ENCODE measurements at places on chromosomes 1 and 21.

- peak; percentile 53 for DNase-seq
These were observed 2.6 kb downstream of the PRDM2 start for GRCh38 chr1:13702425-13703127.

DNA sequence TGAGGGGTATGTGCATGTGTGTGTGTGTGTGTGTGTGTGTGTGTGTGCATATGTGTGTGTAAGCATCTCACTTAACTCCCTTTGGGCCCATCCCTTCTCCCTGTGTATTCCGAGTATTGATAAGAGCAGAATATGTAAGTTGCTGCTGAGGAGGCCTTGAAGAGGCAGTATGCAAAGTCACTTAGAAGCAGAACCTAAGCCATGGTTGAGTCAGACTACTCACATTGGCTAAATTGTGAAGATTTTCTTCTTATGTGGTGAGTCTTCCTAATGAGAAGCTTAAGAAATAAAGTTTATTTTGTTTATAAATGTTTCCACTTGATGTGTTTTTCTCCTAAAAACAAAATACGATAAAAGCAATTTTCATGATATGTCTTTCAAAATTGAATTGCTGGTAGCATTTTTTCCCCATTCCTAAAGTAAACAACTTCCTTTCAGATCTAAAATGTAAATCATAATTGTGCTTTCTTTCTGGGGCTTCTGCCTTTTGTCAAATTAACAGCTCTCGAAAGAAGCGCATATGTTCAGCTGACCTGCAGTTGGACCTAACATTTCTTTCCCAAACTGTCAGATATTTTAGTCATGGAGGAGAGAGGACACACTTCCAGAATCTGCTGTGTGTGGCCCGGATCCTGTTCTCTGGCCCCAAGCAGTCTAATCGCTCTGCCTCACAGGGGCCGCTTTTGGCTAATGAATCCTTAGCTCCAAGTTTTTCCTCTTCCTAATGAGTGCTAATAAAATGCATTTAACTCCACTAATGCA is 284.0 kb downstream of the DUSP10 start:
- DNase-seq = no peak

GRCh38 chr1:156659988-156660751 is 17.0 kb downstream of the NES start:
- DNase-seq = peak; percentile 88

DNA sequence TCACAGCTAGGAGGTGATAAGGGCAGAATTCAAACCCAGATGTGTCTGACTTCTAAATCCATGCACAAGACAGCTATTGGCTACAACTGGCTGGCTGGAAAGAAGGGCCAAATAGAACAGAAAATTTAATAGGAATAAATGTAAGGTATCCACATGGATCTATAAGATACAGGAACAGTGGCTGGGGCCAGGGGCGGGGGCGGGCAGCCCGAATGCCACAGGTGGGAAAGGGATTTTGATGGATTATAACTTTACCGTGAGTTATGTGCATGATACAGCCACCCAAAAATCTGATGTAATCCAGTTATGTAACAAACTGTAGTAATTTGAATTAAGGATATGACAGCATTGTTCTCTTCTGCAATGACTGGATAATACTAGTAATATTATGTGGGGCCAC is 87.0 kb upstream of the COA6 start:
- DNase-seq = no peak

DNA sequence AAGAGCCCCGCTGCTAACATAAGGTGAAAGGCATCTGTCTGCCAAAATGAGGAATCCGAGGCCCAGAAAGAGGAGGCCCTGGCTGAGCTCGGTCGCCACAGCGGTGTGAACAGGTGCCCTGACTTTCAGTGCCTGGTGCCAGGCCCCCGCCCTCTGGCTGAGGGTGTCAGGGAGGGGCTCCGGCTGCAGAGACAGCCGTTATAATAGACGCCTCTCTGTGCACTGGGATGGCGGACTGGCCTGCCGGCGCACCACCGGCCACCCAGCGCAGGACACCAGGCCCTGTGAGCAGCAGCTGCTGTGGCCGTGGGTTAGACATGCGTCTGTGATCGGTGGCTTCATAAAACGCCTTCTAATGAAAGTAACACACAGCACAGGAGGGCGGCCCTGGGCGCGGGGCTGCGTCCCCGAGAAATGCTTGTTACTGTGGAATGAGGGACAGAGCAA is 51.4 kb upstream of the ACTRT2 start:
- peak; percentile 2 for DNase-seq

DNA sequence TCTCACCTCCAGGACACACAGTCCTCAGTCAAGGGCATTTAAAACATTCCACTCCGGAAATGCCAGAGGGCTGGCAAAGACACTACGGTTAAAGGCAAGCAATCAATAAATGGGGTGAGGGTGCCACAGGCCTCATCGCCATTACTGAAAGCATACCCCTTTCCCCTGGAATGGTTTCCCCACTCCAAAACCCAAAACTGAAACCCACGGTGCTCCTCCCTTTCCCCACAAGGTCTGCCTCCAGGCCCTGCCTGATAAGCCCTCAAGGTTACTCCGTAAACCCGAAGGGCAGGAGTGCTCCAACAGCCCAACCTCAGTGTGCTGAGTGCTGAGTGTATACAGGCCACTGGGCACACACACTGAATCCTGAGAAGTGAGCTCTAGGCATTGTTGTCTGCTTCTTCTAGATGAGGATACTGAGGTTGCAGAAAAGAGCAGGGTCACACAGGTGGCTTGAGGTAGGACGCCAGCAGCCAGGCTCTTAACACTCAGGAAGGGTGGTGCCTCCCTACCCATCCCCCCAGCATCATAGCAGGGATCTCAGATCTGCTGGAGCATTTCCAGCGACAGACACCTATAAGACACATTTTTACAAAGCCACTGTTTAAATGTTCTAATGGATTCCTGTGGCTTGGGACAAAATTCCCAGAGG is 29.0 kb downstream of the SSBP3 start:
- no peak for DNase-seq

DNA sequence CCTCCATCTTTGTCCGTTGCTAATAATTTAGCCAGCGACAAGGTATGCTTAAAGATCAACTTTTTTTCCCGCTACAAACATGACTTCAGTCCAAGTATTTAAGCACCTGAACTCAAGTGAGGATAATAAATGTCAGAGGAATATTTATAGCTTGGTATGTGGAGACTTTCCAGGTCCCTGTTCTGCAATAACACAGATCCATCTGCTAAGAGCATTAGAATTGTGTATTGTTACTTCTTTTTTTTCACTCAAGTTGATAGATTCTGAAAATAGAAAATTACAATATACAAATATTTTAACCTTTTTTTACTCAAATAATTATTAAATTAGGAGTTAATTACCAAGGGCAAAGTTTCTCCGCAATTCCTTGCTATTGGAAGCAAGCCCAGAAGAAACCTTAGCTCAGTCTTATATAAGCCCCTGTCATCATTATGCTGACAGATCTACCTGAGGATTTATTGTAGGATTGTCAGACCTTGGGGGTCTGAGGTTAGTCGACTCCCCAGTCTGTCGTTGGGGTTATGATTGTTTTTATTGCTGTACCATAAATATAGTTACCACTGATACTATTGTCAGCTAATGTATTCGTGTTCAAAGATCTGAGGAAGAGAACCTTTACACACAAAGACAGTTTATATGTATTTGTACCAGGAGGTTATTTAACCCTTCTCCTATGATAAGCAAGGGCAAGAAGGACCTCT is 337.9 kb downstream of the TBX15 start:
- DNase-seq = no peak

All from activated gamma-delta T cell treated with Interleukin-2 at 50 U/mL for 16 hours (primary cell).